Activated CD4-positive, alpha-beta T cell treated with anti-CD3 and anti-CD28 coated beads, Interleukin-2, amount 50 U/mL, for 48 hours (primary cell): ENCODE measurements at places on chromosomes 7 and 10.
A peak's percentile ranks its signal among the peaks of the same experiment; 100 is the strongest.

GRCh38 chr10:110254467-110254866, 47.1 kb downstream of the MXI1 start:
- no peak for DNase-seq

- DNase-seq = no peak
Measured at GRCh38 chr7:123193235-123193634, 6.5 kb downstream of the SLC13A1 start.

- no peak for DNase-seq
Measured at GRCh38 chr10:36114141-36114540, 472.0 kb upstream of the FZD8 start.

- DNase-seq = no peak
Measured at GRCh38 chr7:32518534-32519140, 23.3 kb downstream of the AVL9 start.

DNA sequence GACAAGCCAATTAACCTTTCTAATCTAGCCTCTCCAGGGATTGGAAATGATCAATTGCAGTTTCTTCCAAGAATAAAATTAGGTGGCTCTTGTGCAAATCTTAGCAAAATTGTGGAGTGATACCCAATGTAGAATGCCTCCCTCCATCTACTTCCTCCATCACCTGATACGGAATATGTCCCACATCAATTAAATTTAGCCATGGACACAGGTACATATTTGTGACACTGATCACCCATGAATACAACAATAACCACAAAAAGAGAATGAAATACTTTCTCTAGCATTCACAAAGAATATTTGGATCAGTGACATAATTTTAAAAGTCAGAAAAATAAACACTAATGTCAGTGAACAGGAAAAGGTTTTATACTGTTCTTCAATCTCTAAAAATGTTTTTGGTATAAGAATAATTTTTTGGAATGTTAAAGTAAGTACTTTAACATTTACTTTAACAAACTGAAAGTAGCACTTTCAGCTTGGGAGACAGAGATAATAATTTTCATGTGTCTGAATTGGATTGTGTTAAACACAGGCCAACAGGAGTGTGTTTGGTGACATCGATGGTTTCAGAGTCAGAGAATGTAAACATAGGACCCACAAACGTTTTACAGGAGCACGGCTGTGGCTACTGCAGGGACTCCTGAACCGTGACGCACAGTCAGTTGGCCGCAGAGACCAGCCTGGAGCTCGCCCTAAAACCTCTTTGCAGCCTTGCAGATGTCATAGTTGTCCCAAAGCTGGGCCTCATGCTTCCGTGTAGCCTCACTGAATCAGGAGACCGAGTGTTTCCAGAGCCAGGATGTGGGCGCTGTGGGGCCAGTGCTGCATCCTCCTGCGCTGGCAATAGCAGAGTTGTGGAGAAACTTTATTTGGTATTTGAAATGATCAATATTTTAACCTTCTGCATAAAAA, 7.2 kb downstream of the RBM20 start:
- DNase-seq = peak; percentile 32

DNA sequence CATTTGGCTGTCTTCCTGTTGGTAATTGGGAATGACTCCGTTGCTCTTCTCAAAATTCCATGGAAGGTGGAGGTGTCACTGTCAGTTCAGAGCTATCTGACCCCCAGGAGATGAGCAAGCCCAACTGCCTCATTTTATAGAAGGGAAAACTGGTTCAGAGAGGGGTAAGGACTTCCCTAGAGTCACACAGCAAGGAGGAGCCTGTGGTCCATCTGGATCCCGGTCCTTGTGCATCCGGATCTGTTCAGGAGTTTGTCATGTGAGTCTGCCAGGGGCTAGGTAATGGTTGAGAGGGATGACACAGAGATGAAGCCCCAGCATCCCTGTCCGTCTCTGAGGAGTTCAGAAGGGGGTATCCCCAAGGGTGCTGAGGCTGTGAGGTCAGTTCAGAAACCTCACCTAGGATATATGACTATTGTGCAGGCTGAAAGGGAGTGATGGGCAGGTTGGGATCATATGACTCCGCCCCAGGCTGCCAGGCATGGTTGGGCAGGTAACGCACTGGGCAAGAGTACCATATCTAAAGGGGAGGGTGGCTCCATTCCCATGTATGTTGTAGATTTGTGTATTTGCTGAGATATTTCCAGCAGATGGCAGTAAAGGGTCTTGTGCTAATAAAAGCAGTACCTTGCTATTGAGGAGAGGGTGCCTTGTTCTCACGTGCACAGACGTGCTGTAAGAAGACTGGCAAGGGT, 16.0 kb upstream of the SLC29A3 start:
- no peak for DNase-seq
